HCT116 (cell line): ENCODE measurements at places on chromosomes 7 and 10. TPM values are rescaled to one million over a fixed set of nuclear protein-coding genes. Genes with fewer than 3 reads are reported as not detected.

The RADIL gene
- total RNA-seq = 5.3 TPM

GRCh38 chr7:25638068-25638467, 409.8 kb upstream of the NPVF start:
- H3K4me3 ChIP-seq = no peak overlapping the region
- peaks cover 3% of the 10 kb centered on the region; the same call in 1 of the 2 replicates for H3K27me3 ChIP-seq
- H3K4me1 ChIP-seq = no peaks in the 10 kb centered on the region
- no peak for DNase-seq

GRCh38 chr10:132036887-132037675, 28.7 kb upstream of the JAKMIP3 start:
- no peak overlapping the region for H3K4me3 ChIP-seq
- no peak for DNase-seq
- no peaks in the 10 kb centered on the region for H3K4me1 ChIP-seq
- no peaks in the 10 kb centered on the region for H3K36me3 ChIP-seq
- no peak overlapping the region for H3K27ac ChIP-seq
- no peaks in the 10 kb centered on the region for H3K27me3 ChIP-seq

The CNNM1 gene
- not detected for total RNA-seq

DNA sequence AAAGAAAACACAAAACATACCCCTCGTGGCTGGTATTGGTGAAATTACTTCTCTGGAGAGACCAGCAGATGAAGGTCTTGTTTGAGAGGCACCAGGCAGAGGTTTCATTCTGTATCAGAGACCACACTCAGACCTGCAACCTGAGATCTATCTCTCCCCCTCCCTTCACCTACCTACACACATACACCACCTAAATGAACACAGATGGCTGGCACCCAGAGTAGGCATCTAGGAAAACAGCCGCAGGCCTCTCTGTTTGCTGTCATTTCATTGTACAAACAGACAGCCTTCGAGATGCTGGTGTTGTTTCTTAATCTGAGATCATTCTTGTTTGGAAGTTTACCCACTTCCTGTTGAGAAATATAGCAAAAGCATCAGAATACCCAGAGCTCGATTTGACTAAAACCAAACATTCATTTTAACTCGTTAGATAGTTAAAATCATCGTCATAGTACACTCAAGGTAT, 173.9 kb upstream of the SLC25A13 start:
- H3K4me1 ChIP-seq = no peaks in the 10 kb centered on the region
- H3K4me3 ChIP-seq = no peak overlapping the region
- no peak for DNase-seq
- H3K27ac ChIP-seq = no peak overlapping the region

- peak overlapping the region; percentile 79 for H3K27ac ChIP-seq
- no peaks in the 10 kb centered on the region for H3K36me3 ChIP-seq
- DNase-seq = no peak
- peaks cover 74% of the 10 kb centered on the region for H3K4me1 ChIP-seq
These were observed 4.5 kb downstream of the TSPAN14 start for GRCh38 chr10:80458638-80459037.

The LRRC4 gene
- not detected for total RNA-seq
